Activated gamma-delta T cell treated with anti-CD3 and anti-CD28 coated beads, Interleukin-2, amount 50 U/mL, for 16 hours (primary cell): ENCODE measurements at places on chromosomes 1 and 21.

GRCh38 chr1:212402666-212403321 lies 11.9 kb downstream of the PACC1 start:
- DNase-seq = no peak

- no peak for DNase-seq
Measured at GRCh38 chr21:44461005-44461404, 5.7 kb downstream of the LRRC3 start.

GRCh38 chr1:204670152-204670927 lies 15.2 kb downstream of the LRRN2 start:
- DNase-seq = no peak

DNA sequence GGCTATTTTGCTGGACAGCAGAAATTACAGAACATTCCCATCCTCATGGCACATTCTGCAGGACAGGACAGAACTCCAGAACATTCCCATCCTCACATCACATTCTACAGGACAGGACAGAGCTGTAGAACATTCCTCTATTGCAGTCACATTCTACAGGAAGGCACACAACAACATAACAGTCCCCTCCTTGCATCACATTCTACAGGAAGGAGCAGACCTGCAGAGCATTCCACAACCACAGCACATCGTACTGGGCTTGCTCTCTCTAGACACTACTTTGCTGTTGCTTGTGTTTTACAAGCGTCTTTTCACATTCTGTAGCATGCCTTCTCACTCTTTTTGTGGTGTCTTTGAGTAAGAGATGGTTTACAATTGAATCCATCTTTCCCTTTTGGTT lies 26.8 kb upstream of the ABCB10 start:
- no peak for DNase-seq

GRCh38 chr21:42200906-42201614 lies 17.9 kb upstream of the ABCG1 start:
- no peak for DNase-seq

GRCh38 chr1:26744075-26744959 lies 43.4 kb upstream of the PIGV start:
- peak; percentile 69 for DNase-seq

GRCh38 chr1:26890467-26890796 lies 349 bp upstream of the GPN2 start:
- DNase-seq = no peak

- no peak for DNase-seq
Measured at GRCh38 chr1:118185084-118185832, at the start of gene SPAG17. SPAG17 (minus strand) TSS chr1:118185228; CDS start chr1:118185157, 71 bp downstream.

- DNase-seq = no peak
Measured at GRCh38 chr1:231442735-231443134, 20.6 kb upstream of the EGLN1 start.

DNA sequence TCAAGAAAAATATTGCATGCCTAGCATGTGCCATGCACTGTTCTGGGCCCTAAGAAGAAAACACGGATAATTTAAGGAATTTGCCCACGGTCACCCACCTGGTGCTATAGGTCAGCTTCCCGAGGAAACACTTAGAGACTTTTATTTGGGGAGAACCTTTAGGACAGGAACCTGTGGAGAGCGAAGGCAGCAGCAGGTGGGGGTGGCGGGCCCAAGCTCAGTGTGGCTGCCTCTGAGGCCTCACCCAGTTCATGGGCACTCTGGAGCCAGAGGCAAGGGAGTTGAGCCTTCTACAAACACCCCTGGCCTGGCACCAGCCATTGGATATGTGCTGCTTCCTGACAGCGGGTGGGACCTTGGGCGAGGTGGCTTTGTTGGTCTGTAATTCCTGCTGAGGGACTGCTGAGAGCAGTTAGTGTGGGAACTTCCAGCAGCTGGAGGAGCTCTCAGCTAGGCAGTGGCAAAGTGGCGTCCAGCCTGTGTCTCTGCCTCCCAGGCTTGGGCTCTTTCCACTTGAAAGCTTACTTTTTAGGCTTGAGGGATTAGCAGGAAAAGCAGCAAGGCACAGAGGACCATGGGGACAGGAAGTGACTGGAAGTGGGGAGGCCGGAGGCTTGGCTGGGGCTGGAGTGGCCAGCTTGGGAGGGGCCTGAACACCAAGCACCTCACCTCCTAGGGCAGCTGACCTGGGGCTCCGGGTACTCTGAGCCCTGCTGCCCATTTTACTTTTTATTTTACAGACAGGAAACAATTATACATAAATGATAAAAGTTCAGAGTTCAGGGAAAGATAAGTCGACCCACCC lies 19.1 kb downstream of the MRPL37 start:
- no peak for DNase-seq

GRCh38 chr1:53410100-53410541 lies 49.1 kb upstream of the DMRTB1 start:
- DNase-seq = peak; percentile 68

- no peak for DNase-seq
Measured at GRCh38 chr1:172373864-172374263, 46.6 kb upstream of the C1orf105 start.

DNA sequence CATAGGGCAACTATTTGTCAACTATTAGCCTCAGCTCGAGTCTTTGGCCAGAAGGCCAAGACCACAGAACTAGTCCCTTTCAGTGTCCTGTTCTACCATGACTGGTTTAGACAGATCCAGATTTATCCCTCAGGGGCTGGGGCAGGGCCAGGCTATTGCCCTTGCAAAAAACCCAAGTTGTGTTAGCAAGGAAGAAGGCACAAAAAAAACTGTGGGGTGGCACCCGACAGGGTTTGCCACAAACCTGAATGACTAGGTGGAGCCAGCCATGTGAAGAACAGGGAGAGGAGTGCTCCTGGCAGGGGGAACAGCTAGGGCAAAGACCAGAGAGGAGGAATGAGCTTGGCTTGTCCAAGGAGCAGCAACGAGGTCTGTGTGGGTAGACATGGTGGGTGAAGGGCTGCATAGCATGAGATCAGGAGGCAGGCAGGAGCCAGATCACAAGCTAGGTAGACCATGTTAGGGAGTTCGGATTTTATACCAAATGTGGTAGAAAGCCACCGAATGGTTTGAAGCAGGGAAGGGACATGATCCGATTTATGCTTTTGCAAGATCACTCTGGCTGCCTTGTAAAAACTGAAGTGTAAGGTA lies 4.3 kb downstream of the DCST1 start:
- no peak for DNase-seq

- no peak for DNase-seq
Measured at GRCh38 chr1:228988664-228989063, 253.4 kb downstream of the RHOU start.

GRCh38 chr21:18524097-18524880 lies 120.7 kb upstream of the TMPRSS15 start:
- DNase-seq = no peak

DNA sequence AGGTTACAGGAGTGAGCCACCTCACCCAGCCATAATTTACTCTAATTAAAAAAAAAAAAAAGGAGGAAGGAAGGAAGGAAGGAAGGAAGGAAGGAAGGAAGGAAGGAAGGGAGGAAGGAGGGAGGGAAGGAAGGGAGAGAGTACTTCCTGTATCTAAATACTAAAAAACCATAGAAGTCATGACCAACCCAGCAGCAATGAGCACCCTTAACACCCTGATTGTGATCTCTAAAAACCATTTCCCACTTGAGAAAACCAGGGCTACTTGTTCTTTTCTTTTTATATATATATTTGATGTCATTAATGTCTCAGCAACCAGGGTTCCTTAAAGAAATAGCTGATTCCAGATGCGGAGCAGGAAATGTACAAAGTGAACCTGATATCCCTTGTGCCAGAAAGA lies 31.2 kb downstream of the ARID4B start:
- no peak for DNase-seq

GRCh38 chr1:46436844-46437243 lies 42.7 kb downstream of the FAAH start:
- no peak for DNase-seq

DNA sequence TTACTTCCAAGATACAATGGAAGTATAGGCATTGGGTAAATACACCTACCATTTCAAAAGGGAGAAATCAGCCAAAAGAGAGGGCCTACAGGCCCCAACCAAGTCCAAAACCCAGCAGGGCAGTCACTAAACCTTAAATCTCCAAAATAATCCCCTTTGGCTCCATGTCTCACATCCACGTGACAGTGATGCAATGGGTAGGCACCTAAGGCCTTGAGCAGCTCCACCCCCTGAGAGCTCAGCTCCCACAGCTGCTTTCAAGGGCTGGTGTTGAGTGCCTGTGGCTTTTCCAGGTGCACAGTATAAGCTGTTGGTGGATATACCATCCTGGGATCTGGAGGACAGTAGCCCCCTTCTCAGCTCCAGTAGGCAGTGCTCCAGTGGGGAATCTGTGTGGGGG lies 72.5 kb downstream of the UROD start:
- DNase-seq = no peak

DNA sequence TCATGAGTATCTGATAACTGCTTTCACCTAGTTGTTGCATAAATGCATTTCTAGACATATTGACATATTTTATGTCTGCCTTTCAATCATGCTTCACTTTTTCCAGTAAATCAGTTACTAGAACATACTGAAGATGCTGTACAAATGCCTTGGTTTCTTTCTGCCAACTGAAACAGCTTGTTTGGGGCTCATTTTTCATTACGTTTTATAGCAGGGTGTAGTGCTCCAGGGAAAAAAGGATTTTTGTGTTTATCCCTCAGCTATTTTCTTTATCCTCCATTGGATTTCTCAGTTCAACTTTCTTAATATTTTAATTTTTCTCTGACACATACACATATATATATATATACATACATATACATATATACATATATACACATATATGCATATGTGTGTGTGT lies 51.7 kb downstream of the IL23R start:
- DNase-seq = no peak

DNA sequence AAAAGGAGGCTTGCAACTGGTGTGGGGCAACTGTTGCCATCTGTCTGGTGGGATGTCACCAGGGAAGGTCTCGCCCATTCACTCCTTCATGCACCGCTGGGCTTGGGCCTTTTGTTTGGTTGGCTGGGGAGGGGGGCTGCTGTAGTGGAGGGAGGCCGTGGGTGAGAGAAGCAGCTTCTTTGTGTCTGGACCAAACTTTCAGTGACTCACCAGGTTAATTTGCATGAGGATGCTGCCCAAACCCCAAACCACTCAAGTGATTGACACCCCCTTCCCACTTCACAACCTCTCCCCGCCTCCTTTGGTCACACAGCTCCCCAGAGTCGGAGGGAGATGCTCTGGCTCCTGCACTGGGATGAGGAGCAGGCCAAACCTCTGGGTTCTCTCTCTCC lies 19.7 kb downstream of the BTG2 start:
- peak; percentile 54 for DNase-seq

DNA sequence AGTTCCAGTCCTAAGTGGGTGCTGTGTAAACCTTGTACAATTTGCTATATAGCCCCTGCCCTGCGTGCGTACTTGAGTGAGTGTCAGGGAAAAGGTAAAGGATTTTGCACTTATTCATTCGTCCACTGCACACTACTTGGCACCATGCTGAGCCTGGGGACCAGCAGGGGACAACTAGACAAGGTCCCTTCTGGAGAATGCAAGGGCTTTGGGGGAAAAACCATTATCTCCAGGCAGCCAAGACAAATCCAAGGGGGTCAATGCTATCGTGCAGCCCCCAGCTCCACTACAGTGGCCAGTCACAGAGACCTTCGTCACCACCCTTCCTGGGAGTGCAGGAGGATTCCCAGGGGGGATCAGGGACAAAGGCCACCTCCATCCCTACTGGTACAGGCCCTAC lies 39.7 kb downstream of the MATN1 start:
- DNase-seq = no peak
